ENCODE measurements at places on chromosomes 7 and 10. TPM values are rescaled to one million over a fixed set of nuclear protein-coding genes. Genes with fewer than 3 reads are reported as not detected.

ZNF138 gene
- total RNA-seq = 2.7 TPM

OGDHL gene
- total RNA-seq = 1.7 TPM

DNA sequence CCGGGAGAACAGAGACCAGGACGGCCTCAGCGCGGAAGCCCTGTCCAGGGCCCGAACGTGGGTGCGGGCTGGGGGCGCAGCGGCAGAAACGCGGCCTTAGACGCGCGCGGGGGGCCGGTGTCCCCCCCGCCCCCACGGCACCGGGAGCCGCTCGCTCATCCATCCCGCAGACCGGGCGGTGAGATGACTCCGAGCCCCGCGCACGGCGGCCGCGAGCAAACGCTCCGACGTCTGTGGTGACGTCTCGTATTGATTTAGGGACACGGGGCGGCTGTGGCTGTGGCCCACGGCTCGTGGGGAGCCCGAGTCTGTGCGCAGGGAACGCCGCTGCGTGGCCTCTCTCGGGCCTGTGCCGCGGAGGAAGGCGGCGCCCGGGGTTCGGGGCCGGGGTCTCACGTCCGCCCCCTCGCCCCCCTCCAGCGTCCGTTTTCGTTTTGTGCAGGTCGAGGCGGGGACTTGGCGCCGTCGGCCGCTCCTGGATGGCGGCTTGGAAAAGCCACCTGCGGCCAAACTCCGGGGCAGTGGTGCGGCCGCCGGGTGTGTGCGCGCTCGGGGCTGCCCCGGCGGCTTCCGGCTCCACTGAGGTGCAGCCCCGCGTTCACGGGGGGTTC, 1.0 kb upstream of the NKX6-2 start:
- no peak for DNase-seq
- no peaks in the 10 kb centered on the region for H3K4me1 ChIP-seq
- peaks cover 5% of the 10 kb centered on the region for H3K27me3 ChIP-seq

DNA sequence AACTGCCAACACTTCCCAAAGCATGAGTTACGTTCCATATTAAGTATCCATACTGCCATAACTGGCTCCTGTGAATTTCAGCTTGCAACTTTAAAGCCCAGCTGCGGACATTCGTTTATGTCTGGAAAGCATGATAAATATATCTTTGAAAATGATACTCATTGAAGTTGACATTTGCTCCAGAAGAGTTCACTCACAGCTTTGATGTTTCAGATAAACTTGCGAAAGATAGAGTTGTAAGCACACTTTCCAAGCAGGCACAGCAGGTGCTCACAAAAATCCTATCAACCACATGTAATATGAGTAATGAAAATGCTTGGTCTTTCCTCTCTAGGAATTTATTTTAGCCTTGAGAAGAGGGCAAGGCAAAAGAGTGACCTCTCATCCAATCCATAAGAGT, 4.5 kb downstream of the CHCHD3 start:
- H3K27ac ChIP-seq = no peak overlapping the region
- DNase-seq = no peak
- peaks cover 23% of the 10 kb centered on the region for H3K4me1 ChIP-seq
- H3K27me3 ChIP-seq = no peaks in the 10 kb centered on the region
- H3K36me3 ChIP-seq = peaks cover 2% of the 10 kb centered on the region

- peaks cover 33% of the 10 kb centered on the region for H3K4me1 ChIP-seq
- peak overlapping the region; percentile 73 for H3K4me3 ChIP-seq
- DNase-seq = peak; percentile 87
- H3K27ac ChIP-seq = peak overlapping the region; percentile 93
- H3K27me3 ChIP-seq = no peaks in the 10 kb centered on the region
Observed at GRCh38 chr10:99917963-99918825, 91.6 kb downstream of the DNMBP start.

WDR11 gene
- 65.8 TPM for total RNA-seq

GRCh38 chr10:124719213-124719851, 24.8 kb downstream of the FAM53B start:
- DNase-seq = no peak
- no peak overlapping the region for H3K4me3 ChIP-seq

SORCS3 gene
- total RNA-seq = not detected

GRCh38 chr10:89887830-89888229, 186.4 kb downstream of the KIF20B start:
- DNase-seq = no peak
- no peaks in the 10 kb centered on the region for H3K36me3 ChIP-seq
- H3K4me3 ChIP-seq = no peak overlapping the region
- H3K27me3 ChIP-seq = peaks cover 16% of the 10 kb centered on the region

C10orf67 gene
- not detected for total RNA-seq

- peaks cover 53% of the 10 kb centered on the region for H3K4me1 ChIP-seq
- no peak for DNase-seq
- no peak overlapping the region for H3K27ac ChIP-seq
- H3K27me3 ChIP-seq = no peaks in the 10 kb centered on the region
- H3K4me3 ChIP-seq = no peak overlapping the region
- H3K36me3 ChIP-seq = no peaks in the 10 kb centered on the region
Observed at GRCh38 chr7:121304102-121304658, 24.6 kb upstream of the WNT16 start.

DNA sequence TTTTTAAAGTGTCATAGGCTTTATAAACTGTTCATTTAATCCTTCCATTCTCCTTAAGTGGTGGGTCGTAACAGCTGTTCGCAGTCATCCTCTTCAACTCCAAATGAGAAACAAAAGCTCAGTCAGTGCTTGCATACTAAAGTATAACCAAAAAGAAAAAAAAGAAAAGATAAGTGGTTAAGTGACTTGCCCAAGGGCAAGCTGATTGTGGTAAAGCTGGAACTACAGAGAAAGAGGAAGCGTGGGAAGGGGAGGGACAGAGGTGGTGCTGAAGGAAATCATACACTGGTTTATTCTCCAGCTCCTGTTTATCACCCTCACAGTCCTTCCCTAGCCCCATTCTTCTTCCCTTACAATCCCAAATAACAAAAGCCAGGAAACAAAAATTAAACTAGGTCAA, 29.6 kb downstream of the IDE start:
- no peak overlapping the region for H3K4me3 ChIP-seq
- peaks cover 3% of the 10 kb centered on the region for H3K36me3 ChIP-seq
- H3K4me1 ChIP-seq = peaks cover 9% of the 10 kb centered on the region
- DNase-seq = no peak
- no peak overlapping the region for H3K27ac ChIP-seq

DNA sequence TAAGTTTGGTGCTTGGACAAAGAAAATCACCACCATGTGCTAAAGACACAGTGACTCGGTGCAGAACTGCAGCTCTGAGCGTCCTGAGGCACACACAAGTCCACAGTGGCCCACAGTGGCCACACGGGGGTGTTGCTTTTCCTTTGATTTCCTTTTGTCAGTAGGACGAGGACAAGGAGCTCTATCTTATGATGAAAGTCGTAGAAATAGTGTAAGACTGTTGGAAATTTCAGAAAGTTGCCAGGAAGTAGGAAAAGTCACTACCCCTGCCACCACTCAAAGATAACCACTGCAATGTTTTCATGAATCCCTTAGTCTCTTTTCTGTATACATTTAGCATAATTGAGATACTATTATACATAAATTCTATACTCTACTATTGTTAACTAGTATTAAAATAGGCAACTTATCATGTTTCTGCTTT, 146.0 kb downstream of the TNS3 start:
- H3K4me3 ChIP-seq = no peak overlapping the region
- no peaks in the 10 kb centered on the region for H3K27me3 ChIP-seq
- H3K36me3 ChIP-seq = peaks cover 24% of the 10 kb centered on the region
- peaks cover 8% of the 10 kb centered on the region for H3K4me1 ChIP-seq

GRCh38 chr10:55766212-55766611, 594.8 kb downstream of the ZWINT start:
- no peaks in the 10 kb centered on the region for H3K4me1 ChIP-seq
- no peaks in the 10 kb centered on the region for H3K27me3 ChIP-seq
- DNase-seq = no peak
- H3K27ac ChIP-seq = no peak overlapping the region

DNA sequence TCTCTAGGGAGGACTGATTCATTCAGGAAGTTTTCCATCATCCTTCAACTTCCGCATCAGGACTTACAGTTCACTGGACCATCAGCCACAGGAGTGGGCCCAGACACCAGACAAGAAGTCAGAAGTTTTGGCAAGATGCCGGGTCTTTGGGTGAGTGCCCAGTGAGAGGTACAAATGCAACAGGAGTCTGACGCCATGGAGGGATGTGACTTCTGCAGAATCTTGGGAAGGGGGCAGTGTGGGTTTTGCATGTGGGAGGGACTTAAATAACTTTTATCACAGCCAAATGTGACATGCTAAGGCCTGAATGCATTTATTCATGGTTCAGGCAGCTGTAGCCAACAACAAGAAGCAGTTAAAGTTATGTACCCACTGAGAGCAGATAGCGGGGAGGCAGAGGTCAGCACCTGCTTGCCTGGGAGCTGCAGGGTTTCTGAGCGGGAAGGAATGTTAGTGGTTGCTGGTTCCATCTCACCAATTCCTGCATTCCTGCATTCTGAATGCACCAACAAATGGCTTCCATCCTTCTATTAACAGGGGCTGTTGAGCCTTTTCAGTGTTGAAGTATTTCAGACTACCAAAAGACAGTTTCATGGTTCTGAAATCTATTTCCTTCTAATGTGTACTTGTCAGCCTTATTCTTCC, 375.2 kb downstream of the PAXIP1 start:
- H3K4me3 ChIP-seq = no peak overlapping the region
- no peaks in the 10 kb centered on the region for H3K27me3 ChIP-seq
- no peaks in the 10 kb centered on the region for H3K4me1 ChIP-seq
- no peaks in the 10 kb centered on the region for H3K36me3 ChIP-seq
- DNase-seq = no peak

GRCh38 chr10:117933036-117933435, 113.7 kb downstream of the RAB11FIP2 start:
- H3K27ac ChIP-seq = no peak overlapping the region
- no peaks in the 10 kb centered on the region for H3K27me3 ChIP-seq
- DNase-seq = no peak
- H3K4me3 ChIP-seq = no peak overlapping the region
- H3K36me3 ChIP-seq = no peaks in the 10 kb centered on the region

GHRHR gene
- total RNA-seq = not detected

ASB4 gene
- not detected for total RNA-seq

DNA sequence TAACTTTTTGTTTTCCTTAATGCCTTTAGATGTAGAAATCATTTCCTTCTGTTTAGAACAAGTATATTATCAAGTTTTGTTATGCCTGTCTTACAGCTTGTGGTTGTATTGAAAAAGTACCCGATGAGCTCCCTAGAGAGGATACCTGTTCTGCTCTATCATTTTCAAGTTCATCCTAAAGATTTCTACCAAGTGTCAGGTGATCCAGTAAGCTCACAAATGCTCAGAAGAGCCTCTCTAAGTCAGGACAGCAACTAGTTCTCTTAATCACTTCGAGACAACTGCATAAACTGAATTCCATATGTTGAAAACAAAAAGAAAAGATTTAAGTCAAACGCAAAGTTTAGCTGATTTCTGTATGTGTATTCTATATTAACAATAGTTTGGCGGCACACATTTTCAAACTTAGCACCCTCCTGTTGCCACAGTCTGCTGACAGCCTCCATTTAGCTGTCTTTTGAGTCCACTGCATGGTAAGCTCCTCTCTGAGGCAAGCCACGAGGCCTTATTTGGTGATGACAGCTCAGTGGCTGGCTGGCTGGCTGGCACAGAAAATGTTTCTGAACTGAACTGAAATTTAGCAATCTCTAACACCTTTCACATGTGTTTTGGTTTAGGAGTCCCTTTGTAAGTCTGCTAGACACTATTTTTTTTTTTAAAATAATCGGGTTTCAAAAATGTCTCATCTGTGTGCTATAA, 59.4 kb downstream of the SEMA3C start:
- H3K4me1 ChIP-seq = peaks cover 25% of the 10 kb centered on the region
- DNase-seq = no peak
- peak overlapping the region; percentile 19 for H3K27ac ChIP-seq
- no peaks in the 10 kb centered on the region for H3K27me3 ChIP-seq

DNA sequence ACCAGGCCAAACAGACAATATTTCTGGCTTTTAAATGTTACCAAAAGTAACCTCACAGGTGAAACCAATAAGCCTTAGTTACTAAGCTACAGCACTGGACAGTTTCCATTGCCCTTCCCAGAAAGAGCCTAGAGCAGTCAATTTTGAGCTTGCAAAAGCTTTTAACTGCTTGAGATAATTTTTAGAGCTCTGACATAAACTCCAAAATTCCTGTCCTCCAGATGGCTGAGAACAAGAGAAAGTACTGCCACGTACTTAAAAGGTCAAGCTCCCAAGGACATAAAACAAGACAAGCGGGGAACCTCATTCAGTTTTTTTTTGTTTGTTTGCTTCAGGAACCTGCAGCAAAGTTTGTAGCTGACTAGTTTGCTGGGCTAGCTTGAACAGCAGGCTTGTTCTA, 54.1 kb downstream of the BBS9 start:
- H3K36me3 ChIP-seq = peaks cover 11% of the 10 kb centered on the region
- H3K27me3 ChIP-seq = no peaks in the 10 kb centered on the region
- no peak for DNase-seq
- H3K4me1 ChIP-seq = no peaks in the 10 kb centered on the region

DNA sequence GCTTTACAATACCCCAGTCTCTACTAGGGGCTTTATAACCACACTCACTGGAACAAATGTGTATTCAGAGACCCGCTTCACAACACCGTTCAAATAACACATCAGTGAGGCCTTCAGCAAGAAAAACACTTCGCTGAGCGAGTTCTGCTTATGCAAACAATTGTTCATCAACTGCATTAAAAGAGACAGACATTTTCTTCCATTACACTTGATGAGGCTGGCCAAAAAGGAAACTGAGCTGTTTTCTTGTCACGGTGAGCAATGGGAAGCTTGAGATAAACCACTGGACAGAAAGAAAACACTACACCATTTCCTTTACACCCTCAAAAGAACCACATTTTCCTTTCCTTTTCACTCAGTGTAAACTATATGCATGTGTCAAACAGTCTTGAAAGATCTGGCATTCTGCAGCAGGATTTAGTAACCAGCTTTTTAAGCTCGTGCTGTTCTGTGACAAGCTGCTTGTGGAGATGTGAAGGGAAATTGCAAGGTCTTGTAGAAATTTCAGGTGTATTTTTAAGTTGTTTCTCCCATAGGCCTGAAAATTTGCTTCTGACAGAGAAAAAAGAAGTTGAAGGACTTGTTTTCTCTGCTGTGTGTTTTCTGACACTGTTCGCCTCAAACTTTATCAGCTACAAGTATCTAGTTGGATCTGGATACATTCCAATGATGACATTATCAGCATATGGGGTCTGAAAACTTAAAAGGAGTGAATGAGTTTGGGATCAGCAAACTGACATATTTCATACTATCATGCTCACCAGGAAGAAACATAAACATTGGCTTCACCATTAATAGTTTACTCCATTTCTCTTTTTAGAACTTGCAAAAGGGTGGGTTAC, 693.1 kb downstream of the PARD3 start:
- H3K4me3 ChIP-seq = peak overlapping the region; percentile 20
- H3K36me3 ChIP-seq = peaks cover 5% of the 10 kb centered on the region
- no peak for DNase-seq
- peaks cover 23% of the 10 kb centered on the region for H3K4me1 ChIP-seq

ZMIZ1 gene
- total RNA-seq = 96.0 TPM

GRCh38 chr7:15046861-15047260, 144.3 kb upstream of the DGKB start:
- H3K4me1 ChIP-seq = peaks cover 15% of the 10 kb centered on the region
- H3K27ac ChIP-seq = no peak overlapping the region
- H3K27me3 ChIP-seq = no peaks in the 10 kb centered on the region
- DNase-seq = no peak
- no peak overlapping the region for H3K4me3 ChIP-seq

PLXDC2 gene
- total RNA-seq = 33.2 TPM

Data from osteocyte (in vitro differentiated cells).